ENCODE measurements at places on chromosomes 1 and 21.
A peak's percentile ranks its signal among the peaks of the same experiment; 100 is the strongest.

DNA sequence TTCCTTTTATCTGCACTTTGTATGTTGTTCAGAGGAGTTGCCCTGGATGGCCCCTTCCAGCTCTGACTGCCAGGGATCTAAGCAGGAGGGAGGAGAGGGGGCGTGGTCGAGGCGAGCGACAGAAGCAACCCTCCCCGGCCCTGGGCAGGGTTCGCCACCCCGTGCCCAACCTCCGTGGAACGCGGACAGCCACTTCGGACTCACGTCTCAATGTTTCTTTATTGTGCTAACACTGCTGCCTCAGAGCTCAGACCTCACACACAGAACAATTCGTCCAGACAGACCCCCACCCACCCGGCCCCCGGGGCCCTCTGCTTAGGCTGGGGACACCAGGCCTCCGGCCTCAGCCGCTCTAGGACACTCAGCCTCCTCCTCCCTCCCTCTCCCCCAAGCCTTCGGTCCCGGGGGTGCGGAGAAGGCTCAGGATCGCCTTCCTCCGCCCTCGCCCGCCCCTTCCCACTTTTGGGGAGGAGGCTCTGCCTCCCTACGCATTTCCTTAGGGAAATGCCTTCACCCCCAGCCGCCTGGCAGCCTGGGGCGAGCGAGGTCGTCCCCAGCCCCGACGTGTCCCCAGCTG is 8.3 kb downstream of the VSIG8 start:
- peak; percentile 54 for DNase-seq

GRCh38 chr1:31768939-31769704 is 5.0 kb upstream of the ADGRB2 start:
- DNase-seq, result no peak

- DNase-seq, result no peak
Observed at GRCh38 chr1:7186382-7187111, 401.3 kb downstream of the CAMTA1 start.

- DNase-seq, result no peak
Observed at GRCh38 chr1:33320619-33321165, at the start of gene A3GALT2. A3GALT2 (minus strand) TSS chr1:33321098; CDS start chr1:33321098, 0 bp downstream.

DNA sequence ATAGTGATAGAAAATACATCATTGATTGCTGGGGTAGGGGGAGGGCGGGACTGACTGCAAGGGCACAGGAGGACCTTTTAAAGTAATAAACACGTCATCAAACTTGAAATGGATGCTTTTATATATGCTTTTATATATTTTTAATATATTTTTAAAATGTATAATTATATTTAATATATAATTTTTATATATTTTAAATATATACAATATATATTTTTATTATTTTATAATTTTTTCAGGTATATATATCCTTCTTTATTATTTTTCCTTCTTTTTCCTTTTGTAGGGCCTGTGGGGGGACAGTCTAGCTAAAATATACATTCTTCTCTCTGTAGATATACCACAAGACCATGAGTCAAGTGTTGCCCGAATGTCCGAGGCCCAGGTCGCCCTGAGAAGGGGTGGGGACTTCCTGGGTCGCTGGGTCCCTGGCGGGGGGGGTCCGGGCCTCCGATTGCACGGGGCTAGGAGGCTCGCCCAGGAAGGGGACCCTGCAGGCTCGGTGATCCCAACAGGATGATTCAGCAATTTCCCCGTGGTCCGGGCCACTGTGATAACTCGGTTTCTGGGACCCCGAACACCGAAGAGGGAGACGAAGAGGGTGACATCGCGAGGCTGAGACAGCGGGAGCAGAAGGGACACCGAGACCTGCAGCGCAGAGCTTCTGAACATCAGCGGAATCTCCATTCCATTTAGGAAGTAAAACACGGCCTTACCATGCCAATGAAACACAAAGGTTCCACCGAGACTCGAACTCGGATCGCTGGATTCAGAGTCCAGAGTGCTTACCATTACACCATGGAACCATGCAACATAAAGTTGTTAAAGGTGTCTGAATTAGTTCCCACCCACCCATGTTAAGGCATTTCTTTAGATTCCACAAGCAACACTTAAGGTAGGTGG is 112.5 kb upstream of the NBPF11 start:
- peak; percentile 95 for DNase-seq

GRCh38 chr1:112901387-112901786 is 54.6 kb downstream of the SLC16A1 start:
- DNase-seq, result no peak

DNA sequence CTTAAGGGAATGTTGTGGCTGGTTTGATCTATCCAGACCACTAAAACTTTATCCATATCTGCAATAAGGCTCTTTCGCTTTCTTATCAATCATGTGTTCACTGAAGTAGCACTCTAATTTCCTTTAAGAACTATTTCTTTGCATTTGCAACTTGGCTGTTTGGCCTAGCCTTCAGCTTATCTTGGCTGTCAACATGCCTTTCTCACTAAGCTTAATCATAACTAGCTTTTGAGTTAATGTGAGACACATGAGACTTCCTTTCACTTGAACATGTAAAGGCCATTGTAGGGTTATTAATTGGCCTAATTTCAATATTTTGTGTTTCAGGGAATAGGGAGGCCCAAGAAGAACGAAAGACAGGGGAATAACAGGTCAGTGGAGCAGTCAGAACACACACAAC is 124.7 kb downstream of the TNFSF18 start:
- DNase-seq, result peak; percentile 63

DNA sequence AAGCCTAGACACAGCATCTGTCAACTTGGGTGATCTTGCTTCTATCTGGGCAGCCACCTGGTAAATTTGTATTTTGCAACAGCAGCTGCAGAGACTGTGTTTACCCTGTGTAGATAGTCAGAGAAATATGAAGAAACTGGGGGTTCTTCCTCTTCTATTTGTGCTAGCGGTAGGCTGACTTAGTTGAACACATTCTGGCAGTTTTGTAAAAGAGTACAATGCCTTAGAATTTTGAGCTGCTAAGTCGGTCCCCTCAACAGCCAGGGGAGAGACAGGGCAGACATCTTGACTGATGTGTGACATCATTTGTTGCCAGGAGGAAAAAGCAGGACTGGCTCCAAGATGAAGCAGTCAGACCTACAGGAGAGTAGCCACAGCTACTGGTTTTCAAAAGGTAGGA is 53.7 kb downstream of the KCNJ6 start:
- peak; percentile 54 for DNase-seq

DNA sequence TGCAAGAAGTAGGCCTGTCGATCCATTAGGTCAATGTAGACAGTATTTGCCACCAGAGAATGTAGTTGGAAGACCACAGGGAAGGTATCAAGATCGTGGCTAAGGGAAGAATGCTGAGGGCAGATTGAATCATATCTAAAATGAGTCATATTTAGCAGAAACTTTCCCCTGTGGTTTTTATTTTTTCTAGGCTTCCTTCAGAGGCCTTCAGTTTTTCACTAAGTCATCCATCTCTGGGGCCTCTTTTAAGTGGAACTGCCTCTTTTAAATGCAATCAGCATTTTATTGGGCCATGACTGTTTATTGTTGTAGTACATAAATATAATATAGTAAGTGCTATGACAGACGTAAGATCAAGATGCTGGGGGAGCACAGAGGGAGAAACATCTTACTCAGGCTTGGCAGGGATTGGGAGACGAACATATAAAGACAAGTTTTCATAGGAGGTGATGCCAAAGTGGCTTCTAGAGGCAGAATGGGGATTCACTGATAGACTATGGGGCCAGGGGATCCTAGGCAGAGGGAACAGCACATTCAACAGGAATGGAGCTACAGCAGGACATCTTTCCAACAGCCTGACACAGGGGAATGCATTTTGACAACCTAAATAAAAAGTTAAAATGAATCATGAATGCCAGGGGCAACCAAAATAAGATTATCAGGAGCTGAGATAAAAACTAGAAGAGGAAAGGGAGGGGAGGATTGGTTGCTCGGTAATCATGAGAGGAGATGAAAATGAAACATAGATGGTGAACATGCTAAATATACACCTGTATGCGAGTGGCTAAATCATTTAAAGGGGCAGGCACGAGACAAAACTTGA is 20.1 kb downstream of the UBE2U start:
- DNase-seq, result peak; percentile 70

DNA sequence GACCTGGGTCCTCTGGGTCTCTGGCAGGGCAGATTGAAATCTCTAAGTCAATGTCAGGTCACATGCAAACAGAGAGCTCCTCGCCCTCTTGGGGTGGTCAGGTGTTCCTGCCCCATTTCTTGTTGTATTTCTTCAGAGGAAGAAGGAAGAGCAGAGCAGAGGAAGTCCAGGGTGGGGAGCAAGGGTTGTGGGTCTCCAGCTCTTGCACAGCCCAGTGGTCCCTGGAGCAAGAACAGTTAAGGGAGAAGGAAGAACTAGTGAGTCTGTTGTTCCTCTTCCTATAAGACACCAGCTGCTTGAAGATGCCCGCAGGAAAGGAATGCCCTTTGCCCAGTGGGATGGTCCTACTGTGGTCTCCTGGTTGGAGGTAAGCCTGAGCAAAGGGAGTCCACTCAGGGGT is 26.3 kb downstream of the MYOG start:
- DNase-seq, result no peak

DNA sequence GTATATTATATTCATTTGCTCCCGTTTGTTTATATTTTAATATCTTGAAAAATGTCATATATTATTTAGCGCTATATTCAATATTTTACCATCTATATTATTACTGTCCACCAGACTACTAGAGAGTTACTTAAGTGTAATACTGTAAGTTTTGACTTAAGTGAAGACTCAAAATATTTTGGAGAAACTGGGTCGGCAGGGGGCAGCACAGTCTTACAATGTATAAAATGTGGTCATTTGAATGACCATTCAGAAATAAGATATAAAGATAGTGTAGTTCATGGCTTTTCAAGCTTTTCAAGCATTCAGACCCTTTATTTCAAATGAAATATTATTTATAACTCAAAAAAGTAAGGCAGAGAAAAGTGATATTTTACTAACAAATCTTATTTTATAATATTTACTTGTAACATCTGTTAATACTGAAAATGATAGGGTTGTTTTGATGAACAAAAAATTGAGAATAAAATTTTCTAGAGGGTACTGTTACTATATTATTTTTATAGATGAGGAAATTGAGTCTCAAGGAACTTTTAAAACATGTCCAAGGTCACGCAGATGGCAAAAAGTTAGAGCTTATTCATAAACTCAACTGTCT is 89.0 kb upstream of the SERTAD4 start:
- peak; percentile 83 for DNase-seq

- no peak for DNase-seq
Observed at GRCh38 chr1:1470626-1471388, 758 bp upstream of the ATAD3B start.

DNA sequence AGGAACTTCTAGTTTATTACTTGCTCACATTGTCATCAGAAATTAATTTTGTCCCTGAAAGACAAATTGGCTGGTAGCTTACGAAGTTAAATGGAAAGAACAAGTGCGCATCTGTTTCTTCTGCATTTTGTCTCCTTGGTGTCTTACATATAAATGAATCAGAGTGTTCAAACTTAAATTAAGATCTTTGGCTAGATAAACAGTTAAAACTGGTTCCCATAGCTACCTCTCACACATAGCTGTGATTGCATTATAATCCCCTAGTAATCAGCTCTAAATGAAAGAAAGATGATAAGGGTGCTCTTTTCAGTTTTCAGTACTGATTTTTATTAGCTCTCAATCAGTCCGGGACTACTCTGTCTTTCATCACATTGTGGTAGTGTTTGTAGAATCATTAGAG is 124.2 kb upstream of the LMO4 start:
- no peak for DNase-seq

GRCh38 chr1:206899717-206900116 is 2.5 kb downstream of the IL24 start:
- DNase-seq, result no peak

DNA sequence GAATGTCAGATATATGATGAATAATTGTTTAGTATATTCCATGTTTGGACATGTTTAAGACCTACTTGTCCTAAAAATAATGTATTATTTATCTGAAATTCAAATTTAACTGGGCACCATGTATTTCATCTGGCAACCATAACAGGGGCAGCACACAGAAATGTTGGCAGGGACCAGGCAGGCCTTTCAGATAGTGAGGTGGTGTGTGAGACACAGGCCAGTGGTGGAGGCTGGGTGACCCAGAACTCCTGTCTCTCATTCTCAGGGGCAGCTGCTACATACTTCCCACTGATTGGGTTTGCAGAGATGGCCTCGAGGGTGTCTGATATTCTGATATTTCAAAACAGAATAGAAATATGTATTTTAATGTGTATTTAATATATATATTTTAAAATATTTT is 1.3 kb upstream of the FASLG start:
- DNase-seq, result no peak

- DNase-seq, result peak; percentile 28
Observed at GRCh38 chr1:173301507-173301906, 94.4 kb upstream of the TNFSF4 start.

DNA sequence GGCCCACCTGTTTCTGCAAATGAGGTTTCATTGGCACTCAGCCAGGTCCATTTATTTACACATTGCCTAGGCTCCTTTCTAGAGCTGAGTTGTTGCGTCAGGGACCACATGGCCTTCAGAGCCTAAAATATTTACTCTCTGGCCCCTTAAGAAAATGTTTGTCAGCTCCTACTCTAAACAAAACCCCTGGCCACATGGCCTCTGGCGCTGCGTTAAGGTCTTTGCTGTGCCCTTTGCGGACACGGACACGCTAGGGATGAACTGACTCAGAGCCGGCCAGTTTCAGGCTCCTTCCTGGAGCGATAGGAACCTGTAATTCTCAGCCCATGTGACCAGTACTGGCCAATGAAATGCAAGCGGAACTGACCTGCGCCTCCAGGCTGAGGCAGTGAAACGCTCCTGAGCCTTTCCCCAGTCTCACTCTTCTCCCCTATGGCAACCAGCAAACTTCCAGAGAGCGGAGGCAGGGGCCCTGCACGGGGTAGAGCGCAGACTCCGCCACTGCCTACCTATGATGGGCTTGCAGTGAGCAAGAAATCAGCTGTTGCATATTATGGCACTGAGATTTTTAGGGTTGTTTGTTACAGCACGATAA is 160.3 kb downstream of the ETS2 start:
- no peak for DNase-seq

DNA sequence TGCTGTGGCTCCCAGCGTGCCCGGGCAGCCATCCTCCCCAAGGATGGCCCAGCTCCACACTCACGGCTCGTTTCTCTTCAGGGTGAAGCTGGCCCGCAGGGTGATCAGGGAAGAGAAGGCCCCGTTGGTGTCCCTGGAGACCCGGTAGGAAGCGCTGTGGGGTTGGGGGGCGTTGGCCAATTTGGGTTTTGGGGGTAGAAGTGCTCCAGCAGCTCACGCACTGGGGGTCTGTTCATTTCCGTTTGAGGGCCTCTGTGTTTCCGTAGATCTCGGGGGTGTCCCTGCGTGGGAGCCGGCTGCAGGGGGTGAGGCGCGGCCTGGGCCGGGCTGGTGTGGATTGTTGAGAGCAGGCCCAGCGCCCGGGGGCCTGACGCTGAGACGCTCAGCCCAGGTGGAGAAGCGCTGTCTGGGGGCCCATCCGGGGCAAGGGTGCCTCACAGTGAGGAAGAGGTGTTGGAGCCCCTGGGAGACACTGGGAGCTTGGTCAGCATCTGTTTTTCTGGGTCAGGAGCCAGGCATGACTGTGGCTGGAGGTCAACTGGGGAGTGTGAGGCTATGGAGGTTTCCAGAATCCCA is 12.6 kb downstream of the COL6A1 start:
- DNase-seq, result no peak

Data from cardiac fibroblast (primary cell).